ENCODE measurements at places on chromosomes 3 and 15.

GRCh38 chr15:82802497-82802896 lies 3.4 kb downstream of the FSD2 start:
- no peak for DNase-seq

DNA sequence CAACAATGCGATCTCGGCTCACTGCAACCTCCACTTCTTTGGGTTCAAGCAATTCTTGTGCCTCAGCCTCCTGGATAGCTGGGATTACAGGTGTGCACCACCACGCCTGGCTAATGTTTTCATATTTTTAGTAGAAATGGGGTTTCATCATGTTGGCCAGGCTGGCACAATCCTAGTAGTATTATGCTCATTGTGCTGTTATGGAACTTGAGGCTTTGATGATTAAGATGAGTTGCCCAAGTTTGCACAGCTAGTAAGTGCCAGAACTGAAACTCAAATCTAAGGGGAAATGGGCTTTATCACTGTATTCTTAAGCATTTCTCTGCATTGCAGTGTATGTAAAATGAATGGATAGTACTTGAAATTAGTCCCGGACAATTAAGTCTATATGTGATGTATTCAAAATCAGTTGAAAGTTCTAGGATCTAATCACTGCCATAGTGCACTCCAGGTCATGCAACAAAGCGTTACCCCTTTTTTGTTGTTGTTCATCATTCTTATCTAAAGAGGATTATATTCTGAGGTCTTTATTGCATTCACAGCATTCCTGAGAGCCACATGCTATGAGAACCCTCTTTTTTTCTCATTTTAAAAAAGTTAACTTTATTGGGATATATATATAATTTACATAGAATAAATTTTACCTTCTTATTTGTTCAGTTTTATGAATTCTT lies 378.7 kb upstream of the CNTN6 start:
- no peak for DNase-seq

DNA sequence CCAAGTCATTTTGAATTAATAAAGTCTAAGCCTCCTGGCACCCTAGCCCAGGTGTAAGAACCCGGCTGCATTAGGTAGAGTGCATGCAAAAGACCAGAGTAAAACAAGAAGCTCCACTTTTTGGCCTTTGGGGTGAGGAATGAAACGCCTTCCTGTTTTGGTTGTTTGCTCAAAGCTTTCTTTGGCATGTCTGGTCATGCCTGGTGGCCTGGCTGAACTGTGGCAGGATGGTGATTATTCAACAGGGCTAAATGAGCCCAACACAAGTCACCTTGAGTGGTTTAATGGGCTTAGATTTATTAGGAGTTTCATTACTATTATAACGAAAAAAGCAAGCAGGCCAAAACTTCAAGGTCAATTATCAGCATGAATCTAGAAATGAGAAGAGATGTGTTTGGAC lies 40.9 kb upstream of the LDHAL6B start:
- no peak for DNase-seq

DNA sequence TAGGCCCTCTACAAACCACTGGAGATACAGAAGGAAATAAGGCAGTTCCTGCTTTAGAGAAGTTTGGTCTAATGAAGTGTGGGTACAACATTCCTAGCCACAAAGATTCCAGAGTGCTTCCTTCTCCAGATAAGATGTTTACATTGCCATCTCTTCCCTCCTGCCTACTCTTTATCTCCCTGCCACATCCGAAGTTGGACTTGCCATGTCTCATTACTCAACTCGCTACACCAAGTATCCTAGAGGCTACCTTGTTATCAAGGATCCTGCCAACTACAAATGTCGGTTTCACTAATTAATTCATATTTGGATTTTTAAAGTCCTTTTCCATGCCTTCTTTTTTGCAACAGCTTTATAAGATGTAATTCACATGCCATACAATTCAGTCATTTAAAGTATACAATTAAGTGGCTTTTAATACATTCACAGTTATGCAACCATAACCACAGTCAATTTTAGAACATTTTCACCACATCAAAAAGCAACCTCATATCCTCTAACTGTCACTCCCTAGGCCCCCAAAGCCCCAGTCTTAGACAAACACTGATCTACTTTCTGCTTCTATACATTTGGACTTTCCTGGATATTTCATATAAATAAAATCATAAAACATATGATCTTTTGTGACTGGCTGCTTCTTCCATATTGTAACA lies 53.7 kb upstream of the CSTA start:
- DNase-seq, result no peak
